Ureter (tissue), 1 donor: ENCODE measurements at places on chromosomes 4 and X. TPM values are rescaled to one million over a fixed set of nuclear protein-coding genes. Genes with fewer than 3 reads are reported as not detected.

- no peak for DNase-seq
Observed at GRCh38 chrX:46643636-46644035, 70.1 kb downstream of the CHST7 start.

DNA sequence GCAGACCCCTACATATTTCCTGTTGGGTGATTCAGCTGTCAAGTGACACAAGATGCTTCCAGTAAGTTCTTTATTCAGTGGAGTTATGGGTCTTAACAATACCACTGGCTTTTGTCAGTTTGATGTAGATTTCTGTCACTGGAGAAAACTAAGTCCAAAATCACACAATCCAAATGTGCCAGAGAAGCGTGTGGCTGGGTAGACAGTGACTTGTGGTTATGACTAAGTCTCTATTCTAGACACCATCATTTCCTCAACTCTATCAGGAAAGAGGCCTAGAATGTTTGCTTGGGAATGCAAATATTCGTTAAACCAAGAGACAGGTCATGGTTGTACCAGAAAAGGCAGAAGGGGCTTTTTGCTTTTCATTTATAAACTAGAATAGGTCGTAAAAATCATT, 54.4 kb upstream of the HS3ST1 start:
- DNase-seq: no peak

DNA sequence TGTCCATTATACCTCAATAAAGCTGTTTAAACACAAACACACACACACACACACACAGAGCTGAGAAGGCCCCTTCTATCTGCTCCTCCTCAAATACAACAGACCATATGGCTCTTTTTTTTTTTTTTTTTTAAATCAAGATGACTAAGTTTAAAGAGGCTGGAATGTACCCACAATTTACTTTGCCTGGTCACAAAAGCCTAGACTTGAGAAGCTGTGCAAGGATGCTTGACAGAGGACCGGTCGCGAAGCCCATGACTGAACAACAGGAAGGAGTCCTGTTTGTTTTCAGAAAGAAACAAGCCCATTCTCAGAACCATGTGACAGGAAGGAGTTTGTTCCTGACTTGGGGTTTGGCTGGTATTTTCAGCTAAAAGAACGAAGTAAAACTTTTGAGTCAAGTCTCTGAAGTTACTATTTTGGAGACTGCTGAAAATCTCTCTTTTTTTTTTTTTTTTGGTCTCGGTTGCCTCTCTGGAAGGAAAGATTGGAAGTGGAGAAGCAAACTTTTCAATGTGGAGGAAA, 650.9 kb upstream of the TENM3 start:
- no peak for DNase-seq

GRCh38 chr4:48184882-48185281, 50.8 kb upstream of the TXK start:
- no peak for DNase-seq

- DNase-seq: no peak
Observed at GRCh38 chrX:30212172-30212571, 3.2 kb upstream of the MAGEB2 start.

- DNase-seq: no peak
Observed at GRCh38 chr4:159209249-159209648, 106.4 kb downstream of the RAPGEF2 start.

- DNase-seq: no peak
Observed at GRCh38 chrX:139204571-139204897, 326.0 kb upstream of the F9 start.

DNA sequence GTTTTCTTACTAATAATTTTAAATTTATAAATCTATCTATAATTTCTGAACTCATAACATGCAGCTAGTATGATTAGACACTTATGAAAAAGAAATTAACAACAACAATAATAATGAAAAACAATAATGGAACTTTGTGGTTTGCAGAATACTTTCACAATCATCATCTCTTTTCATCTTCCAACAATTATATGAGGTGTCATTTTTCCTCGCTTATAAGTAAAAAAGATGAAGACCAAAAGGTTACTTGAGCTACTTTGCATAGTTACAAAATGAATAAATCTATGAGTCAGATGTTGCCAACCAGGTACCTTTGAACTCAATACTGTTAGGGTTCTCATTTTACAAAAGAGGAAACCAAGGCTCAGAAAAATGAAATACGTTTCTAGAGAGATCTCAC, 98.5 kb upstream of the ELOVL6 start:
- DNase-seq: no peak

- DNase-seq: no peak
Observed at GRCh38 chr4:174681723-174682300, 147.2 kb downstream of the GLRA3 start.

GRCh38 chr4:2753436-2753835, 2.7 kb downstream of the TNIP2 start:
- DNase-seq: no peak

GRCh38 chr4:1222036-1222789, 26.7 kb downstream of the CTBP1 start:
- DNase-seq: no peak

GRCh38 chr4:169342159-169342860, 71.6 kb upstream of the SH3RF1 start:
- no peak for DNase-seq

- no peak for DNase-seq
Observed at GRCh38 chr4:174604198-174604597, 81.9 kb upstream of the HPGD start.

DNA sequence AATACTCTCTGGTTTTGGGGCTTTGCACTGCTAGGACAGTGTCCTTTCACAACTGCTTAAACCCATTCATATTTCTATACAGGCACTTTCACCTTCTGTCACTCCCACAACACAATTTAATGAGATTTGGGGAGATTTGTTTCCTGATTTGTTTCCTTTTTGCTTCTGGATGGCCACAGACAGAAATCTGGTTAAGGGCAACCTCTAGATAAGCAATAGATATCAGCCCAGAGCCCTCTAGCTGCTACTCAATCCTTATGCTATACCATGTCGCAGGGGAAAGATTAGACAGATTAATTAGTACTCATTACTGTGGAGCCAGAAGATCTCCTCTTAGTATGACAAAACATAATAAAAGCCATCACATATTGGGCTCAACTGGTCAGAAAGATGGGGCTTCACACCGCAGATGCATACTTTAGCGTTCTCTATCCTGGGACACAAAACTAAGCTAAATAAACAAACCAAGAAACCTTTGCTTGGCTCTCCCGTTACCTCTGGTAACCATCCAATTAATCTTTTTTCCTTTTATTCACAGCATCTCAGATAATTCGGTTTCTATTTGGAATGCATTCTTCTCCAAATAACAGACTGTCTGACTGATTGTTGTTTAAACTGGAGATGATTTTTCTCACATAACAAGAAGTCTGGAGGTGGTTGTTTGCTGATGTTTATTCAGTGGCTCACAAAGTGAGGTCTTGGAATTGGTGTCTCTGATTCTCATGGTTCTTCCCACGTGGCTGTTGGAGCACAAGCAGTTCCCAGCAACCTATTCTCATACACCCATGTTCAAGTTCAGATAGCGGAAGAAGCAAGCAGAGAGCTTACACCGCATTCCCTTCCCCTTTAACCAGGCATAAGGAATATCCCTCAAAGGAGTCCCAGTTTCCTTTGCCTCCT, 41.0 kb upstream of the ZNF330 start:
- DNase-seq: no peak

- DNase-seq: no peak
Observed at GRCh38 chr4:19262467-19262866, 989.2 kb upstream of the SLIT2 start.

ADH1A gene
- not detected for total RNA-seq

SYTL5 gene
- 8.2 TPM for total RNA-seq
